ENCODE measurements at places on chromosomes 6 and 20.

DNA sequence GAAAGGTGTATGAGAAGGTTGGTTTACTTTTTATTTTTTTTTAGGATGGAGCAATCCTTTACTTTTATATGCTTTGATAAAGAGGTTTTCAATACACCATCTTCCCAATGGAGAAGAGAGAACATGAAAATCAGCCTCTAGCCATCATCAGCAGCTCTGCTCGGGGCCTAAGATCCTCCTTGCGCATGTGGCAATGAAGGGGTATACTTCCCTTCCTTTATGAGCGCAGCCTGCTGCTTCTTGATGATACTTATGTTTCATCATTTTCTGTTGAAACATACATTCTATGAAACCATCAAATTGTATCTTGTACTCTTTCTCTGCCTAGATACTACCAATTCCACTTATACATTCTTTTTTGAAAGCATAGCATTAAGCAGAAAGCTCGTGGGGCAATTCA, 74.5 kb downstream of the MAP7 start:
- DNase-seq = no peak

DNA sequence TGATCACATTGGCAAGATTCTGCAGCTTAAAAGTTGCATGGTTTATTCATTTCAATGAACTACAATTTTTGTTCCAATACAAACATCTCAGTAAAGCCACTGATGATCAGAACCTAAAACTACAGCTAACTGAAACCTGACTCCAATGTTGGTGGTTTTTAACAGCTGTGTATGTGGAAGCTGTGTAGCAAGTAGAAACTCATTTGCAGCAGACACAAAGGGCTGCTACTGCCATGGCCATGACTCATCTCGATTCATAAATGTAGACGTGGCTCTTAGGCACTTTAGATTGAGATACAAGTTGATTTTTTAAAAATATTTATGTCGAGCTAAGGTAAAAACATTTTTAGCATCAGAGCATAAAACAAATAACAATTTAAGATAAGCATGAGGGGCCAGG, 19.5 kb upstream of the MAP3K4 start:
- no peak for DNase-seq

DNA sequence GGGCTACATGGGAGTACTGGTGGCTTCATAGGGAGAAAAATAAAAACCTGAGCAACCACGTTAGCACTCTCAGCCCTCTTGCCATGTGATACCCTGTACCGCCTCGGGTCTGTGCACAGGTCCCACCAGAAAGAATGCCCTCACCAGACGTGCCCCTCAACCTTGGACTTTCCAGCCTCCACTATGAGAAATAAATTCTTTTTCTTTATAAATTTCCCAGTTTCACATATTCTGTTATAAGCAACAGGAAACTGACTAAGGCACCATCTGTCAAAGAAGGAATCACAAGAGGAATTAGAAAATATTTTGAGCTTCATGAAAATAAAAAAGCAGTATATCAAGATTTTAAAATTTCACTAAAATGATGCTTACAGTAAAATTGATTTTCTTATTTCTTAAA, 168.4 kb upstream of the BMP5 start:
- no peak for DNase-seq

DNA sequence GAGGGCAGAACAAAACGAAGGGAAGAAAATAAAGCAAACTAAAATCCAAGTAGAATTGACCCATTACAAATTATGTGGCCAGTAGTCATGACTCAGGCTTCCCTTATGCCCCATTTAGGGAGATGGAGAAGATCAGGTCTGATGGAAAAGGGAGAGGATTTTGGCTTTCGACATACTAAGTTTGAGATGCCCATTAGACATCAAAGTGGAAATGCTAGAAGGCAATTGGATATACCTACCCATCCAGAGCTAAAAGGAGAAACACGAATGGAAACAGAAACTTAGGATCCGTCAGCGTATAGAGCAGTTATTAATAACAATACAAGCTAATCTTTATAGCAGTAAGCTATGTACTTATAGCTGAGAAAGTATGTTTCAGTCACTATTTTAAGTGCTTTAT, 4.8 kb downstream of the TRPC4AP start:
- no peak for DNase-seq

DNA sequence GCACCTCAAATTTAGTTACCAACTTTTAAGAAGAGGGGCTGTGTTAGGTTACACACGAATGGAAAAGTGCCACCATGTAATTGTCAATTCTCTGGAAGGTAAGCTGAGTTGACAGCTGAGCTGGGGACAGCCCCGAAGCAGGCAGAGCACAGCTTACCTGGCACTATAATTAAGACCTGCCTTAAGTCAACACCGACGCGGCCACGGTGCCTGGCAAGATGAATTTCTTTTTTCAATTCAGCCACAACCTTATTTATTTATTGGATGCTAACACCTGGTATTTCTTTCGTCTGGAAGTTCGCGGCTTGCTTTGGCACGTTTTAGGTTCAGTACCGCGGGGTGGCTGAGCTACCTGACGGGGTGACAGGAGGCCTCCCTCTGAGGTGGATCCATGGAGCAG, 40.6 kb upstream of the NFATC2 start:
- DNase-seq = no peak

DNA sequence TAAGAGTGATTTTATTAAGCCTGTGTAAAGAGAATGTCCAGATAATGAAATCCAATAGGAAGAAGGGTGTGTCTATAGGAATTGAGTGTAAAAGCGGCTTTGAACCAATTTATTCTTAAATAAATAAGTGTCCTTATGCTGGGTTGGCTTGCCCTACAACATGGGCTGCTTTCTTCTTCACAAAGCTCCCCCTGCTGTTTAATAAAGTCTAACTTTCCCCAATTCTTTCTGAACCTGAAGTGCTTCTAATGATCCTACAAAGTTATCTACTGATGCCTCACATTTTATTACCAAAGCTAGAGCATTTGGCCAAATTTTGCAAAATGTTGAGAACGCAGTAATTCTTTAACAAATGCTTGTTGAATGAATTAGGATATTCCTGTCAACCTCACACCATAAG, 36.3 kb upstream of the SIRT5 start:
- no peak for DNase-seq

DNA sequence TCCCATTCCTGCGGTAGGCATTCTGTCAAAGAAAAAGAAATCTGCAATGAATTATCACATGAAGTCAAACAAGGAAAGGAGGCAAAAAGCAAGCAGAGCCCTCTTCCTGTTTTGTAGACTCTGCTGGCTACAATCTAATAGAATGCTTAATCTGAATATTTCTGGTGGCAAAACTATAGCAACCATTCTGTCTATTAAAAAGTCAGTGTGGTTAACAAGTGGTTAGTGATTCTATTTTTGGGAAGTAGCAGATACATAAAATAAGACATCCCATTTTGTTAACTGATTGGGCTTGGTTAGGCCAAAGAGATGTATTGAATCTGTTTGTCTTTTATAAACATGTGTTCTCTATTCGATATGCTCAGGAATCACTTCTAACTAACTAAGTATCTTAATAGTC, 442.3 kb downstream of the CDC5L start:
- DNase-seq = no peak

DNA sequence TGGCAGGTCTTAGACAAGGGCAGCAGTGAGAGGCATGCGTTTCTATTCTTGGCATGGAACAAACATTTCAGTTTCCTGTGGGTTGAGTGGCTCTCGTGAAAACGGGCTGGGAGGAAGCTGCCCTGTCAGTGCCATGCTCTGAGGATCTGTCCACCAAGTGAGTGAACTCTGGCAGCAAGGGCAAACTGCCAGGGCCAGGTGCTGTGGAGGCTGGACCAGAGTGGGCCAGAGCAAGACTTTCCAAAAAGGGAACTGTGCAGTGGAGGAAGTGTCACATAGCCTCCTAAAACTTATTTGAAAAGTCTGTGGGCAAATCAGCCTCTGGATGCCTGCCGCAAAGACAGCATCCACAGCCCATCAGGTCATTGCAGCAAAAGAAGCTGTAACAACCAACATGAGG, 44.2 kb upstream of the TAB2 start:
- DNase-seq = no peak

DNA sequence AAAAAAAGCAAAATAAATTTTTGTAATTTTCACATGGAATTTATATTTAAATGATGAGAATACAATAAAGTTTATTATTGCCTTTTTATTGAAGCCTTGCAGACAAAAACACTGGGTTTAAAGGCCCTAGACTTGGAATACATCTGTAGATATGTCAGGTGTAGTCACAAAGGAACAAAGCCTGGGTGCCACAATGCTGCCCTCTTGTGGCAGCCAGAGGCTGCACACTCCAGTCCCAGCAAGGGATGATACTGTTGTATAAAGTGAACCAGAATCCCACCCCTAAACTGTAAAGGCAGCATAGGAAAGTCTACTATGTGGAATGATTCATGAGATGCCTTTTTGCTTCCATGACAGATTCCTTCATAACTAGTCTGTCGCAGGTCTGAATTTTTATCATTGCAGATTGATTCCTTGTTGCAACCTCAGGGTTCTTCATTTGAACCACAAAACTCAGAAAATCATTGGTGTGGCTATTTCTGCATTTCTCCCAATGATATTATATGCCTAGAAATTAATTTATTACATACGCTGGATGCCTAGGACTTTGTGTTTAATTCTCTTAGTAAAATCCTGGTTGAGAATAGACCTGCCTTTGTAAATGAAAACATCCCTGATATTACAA, 37.0 kb downstream of the MAK start:
- DNase-seq = no peak
